Stimulated activated CD4-positive, alpha-beta T cell treated with anti-CD3 and anti-CD28 coated beads, Interleukin-4, amount 100 ng/mL, for 4 hours (primary cell): ENCODE measurements at places on chromosomes 12 and 14.

DNA sequence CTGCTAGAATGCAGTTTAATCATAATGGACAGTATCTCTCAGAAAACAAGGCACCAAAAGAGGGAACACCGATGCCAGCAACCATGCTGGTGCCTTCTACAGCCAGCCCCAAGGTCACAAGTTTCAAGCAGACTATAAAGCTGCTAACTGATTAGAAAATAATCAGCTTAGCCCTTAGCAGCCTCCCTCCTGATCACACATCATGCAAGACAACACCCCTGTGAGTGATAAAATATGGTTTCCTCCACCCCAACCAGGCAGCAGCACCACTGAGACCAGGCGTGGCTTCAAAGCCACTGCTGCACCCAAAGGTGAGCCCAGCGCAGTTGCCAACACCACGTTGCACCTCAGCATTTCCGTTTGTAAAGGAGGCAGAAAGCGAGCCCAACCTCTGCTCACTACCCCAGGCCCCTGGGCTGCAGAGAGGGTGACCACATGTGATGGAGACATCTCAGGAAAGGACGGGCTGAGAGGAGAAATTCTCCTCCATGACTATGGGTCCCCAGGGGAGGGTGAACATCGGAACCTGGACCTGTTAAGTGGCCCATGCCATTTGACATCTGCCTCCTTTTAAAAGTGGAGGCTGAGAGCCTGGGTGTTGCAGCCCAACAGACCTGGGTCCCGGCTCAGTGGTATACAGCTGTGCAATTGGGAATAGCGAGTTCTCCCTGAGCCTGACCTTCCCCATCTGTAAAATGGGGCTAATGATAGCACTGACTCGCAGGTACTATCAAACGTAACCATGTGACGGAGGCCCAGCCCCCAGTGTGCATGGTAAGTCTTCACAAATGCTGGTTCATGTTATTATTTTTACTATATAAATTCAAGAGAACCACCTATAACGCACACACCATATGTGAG is 11.5 kb downstream of the ZFP36L1 start:
- peak; percentile 38 for DNase-seq

DNA sequence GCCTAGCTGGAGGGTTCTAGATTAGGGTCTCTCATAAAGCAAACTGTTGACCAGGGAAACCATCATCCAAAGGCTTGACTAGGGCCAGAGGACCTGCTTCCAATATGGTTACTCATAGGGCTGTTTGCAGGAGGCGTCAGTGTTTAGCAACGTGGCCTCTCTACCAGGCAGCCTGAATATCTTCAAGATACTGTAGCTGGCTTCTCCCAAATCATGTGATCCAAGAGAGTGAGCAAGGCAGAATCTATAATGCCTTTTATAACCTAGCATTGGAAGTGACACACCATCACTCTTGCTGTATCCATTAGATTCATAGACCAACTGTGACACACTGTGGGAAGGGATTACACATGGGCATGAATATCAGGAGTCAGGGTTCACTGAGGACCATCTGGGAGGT is 17.3 kb downstream of the TPH2 start:
- no peak for DNase-seq

- no peak for DNase-seq
These were observed 168.0 kb upstream of the HMGA2 start for GRCh38 chr12:65656156-65656882.

- DNase-seq = no peak
These were observed 21.3 kb downstream of the GCH1 start for GRCh38 chr14:54881235-54881760.

DNA sequence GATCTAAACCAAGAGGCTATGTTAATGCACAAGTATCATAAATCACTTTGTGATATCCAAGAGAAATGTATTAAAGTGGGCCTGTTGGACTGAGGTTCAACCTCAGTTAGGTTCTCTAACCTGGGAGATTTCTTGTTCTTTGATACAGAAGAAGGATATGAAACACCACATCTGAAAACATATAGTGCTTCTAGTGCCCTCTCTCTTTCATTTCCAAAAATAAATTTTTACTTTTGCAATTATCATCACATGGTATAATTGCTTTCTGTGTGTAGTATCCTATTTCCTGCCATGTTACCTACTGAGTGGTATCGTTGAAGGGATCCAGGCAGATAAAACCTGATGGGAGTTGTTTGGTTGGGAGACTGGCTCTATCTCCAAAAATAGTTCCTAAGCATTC is 264.9 kb downstream of the CCER1 start:
- DNase-seq = no peak
